ENCODE measurements at places on chromosomes 2 and 18. TPM values are rescaled to one million over a fixed set of nuclear protein-coding genes. Genes with fewer than 3 reads are reported as not detected.

The MDH1 gene
- 1,087 TPM for total RNA-seq

The KCNG3 gene
- not detected for total RNA-seq

The DSG4 gene
- not detected for total RNA-seq

The RIT2 gene
- total RNA-seq: not detected

The TBR1 gene
- total RNA-seq: not detected

The PDE11A gene
- total RNA-seq: 0.19 TPM
